ENCODE measurements at places on chromosomes 1 and 21. TPM values are rescaled to one million over a fixed set of nuclear protein-coding genes. Genes with fewer than 3 reads are reported as not detected.

- DNase-seq, result no peak
- H3K27ac ChIP-seq, result no peak overlapping the region
- H3K4me1 ChIP-seq, result no peaks in the 10 kb centered on the region
- no peak overlapping the region for H3K4me3 ChIP-seq
- peaks cover 2% of the 10 kb centered on the region for H3K27me3 ChIP-seq
- H3K36me3 ChIP-seq, result no peaks in the 10 kb centered on the region
Observed at GRCh38 chr1:112358061-112358770, 37.8 kb upstream of the CTTNBP2NL start.

GRCh38 chr1:7267493-7267892 is 482.2 kb downstream of the CAMTA1 start:
- no peaks in the 10 kb centered on the region for H3K27me3 ChIP-seq
- no peak overlapping the region for H3K27ac ChIP-seq
- H3K4me3 ChIP-seq, result no peak overlapping the region
- DNase-seq, result no peak
- H3K36me3 ChIP-seq, result no peaks in the 10 kb centered on the region
- peaks cover 21% of the 10 kb centered on the region for H3K4me1 ChIP-seq

- peaks cover 3% of the 10 kb centered on the region for H3K36me3 ChIP-seq
- H3K27ac ChIP-seq, result peak overlapping the region; percentile 67
- no peak for DNase-seq
- no peaks in the 10 kb centered on the region for H3K27me3 ChIP-seq
Observed at GRCh38 chr1:161019751-161020495, 1.0 kb downstream of the F11R start.

- H3K27me3 ChIP-seq, result no peaks in the 10 kb centered on the region
- DNase-seq, result no peak
- H3K36me3 ChIP-seq, result no peaks in the 10 kb centered on the region
- no peaks in the 10 kb centered on the region for H3K4me1 ChIP-seq
- no peak overlapping the region for H3K4me3 ChIP-seq
Observed at GRCh38 chr1:193479187-193479586, 292.8 kb upstream of the B3GALT2 start.

DNA sequence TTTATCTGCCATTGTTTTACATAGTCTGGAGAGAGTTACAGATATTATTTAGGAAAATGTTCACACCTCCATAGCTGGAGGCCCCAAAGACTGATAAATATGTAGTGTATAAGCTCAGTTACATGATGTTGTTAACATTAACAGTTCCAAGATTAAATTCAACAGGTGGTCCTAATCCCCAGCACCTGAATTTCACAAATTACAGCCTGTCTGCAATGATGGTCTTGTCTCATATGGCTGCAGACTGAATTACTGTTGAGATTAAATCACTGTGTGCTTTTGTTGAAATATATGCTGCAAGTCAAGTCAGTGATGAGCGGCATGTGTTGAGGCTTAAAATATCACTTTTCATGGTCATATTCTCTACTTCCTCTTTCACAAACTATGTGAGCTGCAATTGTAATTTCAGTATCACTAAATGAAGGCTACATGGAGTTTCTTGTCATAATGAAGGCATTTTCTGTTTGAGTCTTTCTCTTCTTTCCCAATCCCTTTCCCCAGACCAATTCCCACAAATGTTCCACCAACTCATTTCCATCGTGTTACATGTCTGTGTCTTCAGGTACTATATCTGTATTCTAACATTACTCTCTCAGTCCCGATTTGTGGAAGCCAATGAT is 4.2 kb downstream of the ST6GALNAC5 start:
- H3K4me3 ChIP-seq, result no peak overlapping the region
- no peak overlapping the region for H3K27ac ChIP-seq
- no peaks in the 10 kb centered on the region for H3K4me1 ChIP-seq
- H3K27me3 ChIP-seq, result peaks cover 2% of the 10 kb centered on the region
- DNase-seq, result no peak

DNA sequence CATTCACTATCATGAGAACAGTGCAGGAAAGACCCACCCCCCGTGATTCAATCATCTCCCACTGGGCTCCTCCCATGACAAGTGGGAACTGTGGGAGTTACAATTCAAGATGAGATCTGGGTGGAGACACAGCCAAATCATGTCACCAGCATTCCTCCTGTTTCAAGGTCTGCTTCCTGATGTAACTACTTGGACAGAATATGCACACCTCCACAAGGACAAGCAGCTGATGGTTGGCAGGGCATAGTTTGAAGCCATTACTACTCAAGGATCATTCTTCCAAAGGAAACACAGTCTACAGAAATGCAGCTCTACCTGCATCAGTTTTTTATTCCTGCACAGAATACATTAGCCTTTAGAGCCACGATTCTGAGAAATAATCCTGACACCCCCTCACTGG is 28.5 kb upstream of the RNF2 start:
- H3K4me1 ChIP-seq, result no peaks in the 10 kb centered on the region
- H3K27ac ChIP-seq, result no peak overlapping the region
- no peaks in the 10 kb centered on the region for H3K36me3 ChIP-seq
- no peaks in the 10 kb centered on the region for H3K27me3 ChIP-seq

- H3K4me1 ChIP-seq, result no peaks in the 10 kb centered on the region
- H3K36me3 ChIP-seq, result no peaks in the 10 kb centered on the region
- no peaks in the 10 kb centered on the region for H3K27me3 ChIP-seq
- H3K4me3 ChIP-seq, result no peak overlapping the region
Observed at GRCh38 chr1:228964178-228965089, 229.2 kb downstream of the RHOU start.

DNA sequence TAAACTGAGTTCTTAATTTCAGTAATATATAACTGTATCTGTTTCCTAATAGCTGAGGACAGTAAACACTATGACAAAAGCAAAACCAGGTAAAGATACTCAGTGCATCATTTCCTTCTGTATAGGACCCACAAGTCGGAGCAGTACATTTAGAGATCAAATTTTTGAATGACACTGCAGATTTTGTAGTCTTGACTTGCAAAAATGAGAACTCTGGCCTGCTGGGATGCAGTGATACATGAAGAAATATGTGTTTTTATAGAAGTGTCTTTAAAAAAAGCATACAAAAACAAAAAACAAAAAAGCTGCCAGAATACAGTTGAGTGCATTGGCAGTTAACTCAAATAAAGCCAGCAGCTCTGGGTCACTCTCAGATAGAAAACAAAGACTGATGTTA is 19.0 kb downstream of the GART start:
- DNase-seq, result no peak
- no peak overlapping the region for H3K27ac ChIP-seq
- no peaks in the 10 kb centered on the region for H3K27me3 ChIP-seq
- H3K36me3 ChIP-seq, result peaks cover 26% of the 10 kb centered on the region

GRCh38 chr1:182615468-182616129 is 11.4 kb upstream of the RGS16 start:
- no peak overlapping the region for H3K27ac ChIP-seq
- DNase-seq, result no peak
- H3K36me3 ChIP-seq, result no peaks in the 10 kb centered on the region
- H3K27me3 ChIP-seq, result peaks cover 16% of the 10 kb centered on the region

GRCh38 chr1:184315254-184315653 is 71.6 kb upstream of the C1orf21 start:
- no peak overlapping the region for H3K27ac ChIP-seq
- DNase-seq, result no peak
- no peaks in the 10 kb centered on the region for H3K36me3 ChIP-seq
- H3K4me1 ChIP-seq, result no peaks in the 10 kb centered on the region
- no peak overlapping the region for H3K4me3 ChIP-seq

DNA sequence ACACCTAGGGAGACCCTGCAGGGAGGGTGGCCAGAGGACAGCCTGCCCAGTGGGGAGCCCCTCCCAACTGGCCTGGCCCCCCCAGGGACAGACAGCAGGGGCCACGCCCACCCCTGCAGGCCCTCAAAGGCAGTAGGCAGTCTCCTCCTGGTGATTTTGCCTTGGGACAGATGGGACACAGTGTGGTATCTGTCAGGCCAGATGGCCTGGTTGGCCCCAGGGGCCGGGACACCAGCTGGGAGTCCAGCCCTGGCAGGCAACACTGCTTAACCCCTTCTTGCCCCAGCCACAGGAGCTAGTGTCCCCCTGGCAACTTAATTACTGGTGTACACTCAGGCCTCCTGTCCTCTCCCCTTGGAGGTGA is 17.8 kb downstream of the IFFO2 start:
- H3K27me3 ChIP-seq, result no peaks in the 10 kb centered on the region
- no peak for DNase-seq
- peaks cover 92% of the 10 kb centered on the region for H3K4me1 ChIP-seq
- no peaks in the 10 kb centered on the region for H3K36me3 ChIP-seq

DNA sequence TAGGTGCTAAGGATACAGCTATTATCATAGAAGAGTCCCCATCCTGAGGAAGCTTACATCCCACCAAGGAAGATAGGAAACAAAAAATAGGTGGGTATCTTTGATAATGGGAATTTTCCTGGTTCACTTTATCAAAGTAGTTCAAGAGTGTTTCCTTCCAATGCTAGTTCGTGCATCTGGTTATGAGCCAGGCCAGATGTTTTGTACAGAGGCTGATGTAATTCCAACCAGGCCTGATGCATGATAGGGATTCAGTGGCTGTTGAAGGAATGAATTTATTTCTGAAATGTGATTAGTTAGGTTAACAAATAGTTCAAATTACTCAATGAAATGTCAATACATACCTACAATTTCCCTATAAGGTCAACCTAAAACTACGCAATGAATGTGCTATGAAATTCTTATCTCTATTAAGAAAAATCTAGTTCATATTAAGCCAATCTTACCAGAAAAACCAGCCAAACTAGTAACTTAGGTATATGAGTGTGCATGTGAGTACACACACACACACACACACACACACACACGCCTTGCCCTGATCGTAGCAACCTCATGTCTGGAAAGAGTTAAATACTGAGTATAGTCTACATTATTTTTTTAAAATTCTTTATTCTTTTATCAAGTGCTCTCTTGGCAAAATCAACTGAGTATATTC is 9.5 kb upstream of the ZBTB18 start:
- no peak overlapping the region for H3K27ac ChIP-seq
- H3K4me3 ChIP-seq, result no peak overlapping the region
- no peak for DNase-seq
- peaks cover 30% of the 10 kb centered on the region for H3K27me3 ChIP-seq

DNA sequence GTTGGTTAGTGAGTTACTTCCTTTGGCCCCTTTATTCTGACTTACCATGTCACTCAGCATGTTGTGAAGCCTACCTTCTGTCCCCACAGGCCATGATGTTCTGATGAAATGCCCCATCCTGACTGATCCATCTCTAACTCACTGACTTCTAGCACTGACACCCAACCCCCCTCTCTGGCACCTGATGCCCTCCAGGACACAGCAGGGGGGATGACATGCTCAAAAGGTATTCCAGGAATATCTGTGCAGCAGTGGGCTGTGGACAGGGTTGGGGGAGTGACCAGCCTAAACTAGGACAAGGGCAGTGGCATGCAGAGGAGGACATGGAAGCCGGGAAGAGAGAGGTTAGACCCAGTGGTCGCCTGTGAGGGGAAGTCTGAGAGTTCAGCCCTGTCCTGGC is 25.5 kb downstream of the SYT2 start:
- H3K4me1 ChIP-seq, result no peaks in the 10 kb centered on the region
- no peak overlapping the region for H3K27ac ChIP-seq
- H3K4me3 ChIP-seq, result no peak overlapping the region
- DNase-seq, result no peak
- H3K36me3 ChIP-seq, result no peaks in the 10 kb centered on the region
- H3K27me3 ChIP-seq, result peaks cover 11% of the 10 kb centered on the region

DNA sequence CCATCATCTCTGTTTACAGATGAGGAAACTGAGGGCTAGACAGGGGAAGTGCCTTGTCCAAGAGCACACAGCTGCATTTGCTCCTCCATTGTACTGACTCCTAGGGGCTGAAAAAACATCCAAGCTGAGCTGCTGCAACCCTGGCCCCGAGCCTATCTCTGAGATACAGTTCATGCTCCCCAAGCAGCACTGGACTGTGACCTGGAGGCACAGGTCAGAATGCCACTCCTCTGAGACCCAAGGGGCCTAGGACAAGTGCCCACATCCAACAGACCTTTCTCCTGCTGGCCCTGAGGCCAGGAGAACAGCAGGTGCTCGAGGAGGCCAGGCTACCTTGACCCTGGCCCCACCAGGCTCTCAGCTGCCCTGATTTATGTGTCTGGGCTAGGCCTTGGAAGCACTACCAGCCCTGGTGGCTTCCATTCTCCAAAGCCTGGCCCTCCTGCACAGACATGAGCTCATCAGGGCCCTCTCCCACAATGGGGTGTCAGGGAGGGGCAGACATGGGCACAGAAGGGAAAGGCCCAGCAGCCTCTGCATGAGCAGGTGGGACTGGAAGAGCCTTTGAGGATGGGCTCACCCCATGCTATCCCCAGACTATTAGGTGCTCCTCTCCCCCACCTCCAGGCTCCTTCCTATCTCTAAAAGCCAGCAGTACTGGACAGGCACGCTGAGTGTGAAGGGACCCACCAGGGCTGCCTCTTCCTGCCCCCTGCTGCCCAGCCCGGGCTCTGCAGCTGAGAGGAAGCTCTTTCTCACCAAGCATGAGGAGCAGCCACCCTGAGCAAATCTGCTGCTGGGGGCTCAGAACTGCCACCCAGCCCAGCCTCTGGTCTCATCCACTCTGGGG is 18.8 kb downstream of the ADGRB2 start:
- H3K36me3 ChIP-seq, result no peaks in the 10 kb centered on the region
- H3K27ac ChIP-seq, result no peak overlapping the region
- H3K4me1 ChIP-seq, result peaks cover 30% of the 10 kb centered on the region
- no peak overlapping the region for H3K4me3 ChIP-seq
- no peak for DNase-seq

- no peak for DNase-seq
- no peak overlapping the region for H3K4me3 ChIP-seq
Observed at GRCh38 chr21:28111151-28111619, 881.5 kb downstream of the LTN1 start.

The LCE1D gene
- total RNA-seq, result not detected

The RGS8 gene
- not detected for total RNA-seq

The PIK3C2B gene
- total RNA-seq, result 19.1 TPM

The BMP8A gene
- total RNA-seq, result 0.54 TPM

The GLUL gene
- 55.2 TPM for total RNA-seq

The CDA gene
- 0.62 TPM for total RNA-seq

The UBASH3A gene
- 0.33 TPM for total RNA-seq

The SPATA6 gene
- total RNA-seq, result 18.2 TPM

The MNDA gene
- total RNA-seq, result not detected

The CPTP gene
- total RNA-seq, result 52.2 TPM

The CTSK gene
- 4.4 TPM for total RNA-seq

The RSPH1 gene
- total RNA-seq, result 0.46 TPM

The MASP2 gene
- total RNA-seq, result 0.41 TPM

The F13B gene
- not detected for total RNA-seq

The THRAP3 gene
- 114 TPM for total RNA-seq

The ST6GALNAC3 gene
- 0.03 TPM for total RNA-seq

The ZNHIT6 gene
- 56.2 TPM for total RNA-seq

The ADAMTS5 gene
- 0.05 TPM for total RNA-seq

The ARTN gene
- total RNA-seq, result 0.49 TPM

The RGS13 gene
- total RNA-seq, result not detected
